ENCODE measurements at places on chromosomes 4 and X. TPM values are rescaled to one million over a fixed set of nuclear protein-coding genes. Genes with fewer than 3 reads are reported as not detected.

DNA sequence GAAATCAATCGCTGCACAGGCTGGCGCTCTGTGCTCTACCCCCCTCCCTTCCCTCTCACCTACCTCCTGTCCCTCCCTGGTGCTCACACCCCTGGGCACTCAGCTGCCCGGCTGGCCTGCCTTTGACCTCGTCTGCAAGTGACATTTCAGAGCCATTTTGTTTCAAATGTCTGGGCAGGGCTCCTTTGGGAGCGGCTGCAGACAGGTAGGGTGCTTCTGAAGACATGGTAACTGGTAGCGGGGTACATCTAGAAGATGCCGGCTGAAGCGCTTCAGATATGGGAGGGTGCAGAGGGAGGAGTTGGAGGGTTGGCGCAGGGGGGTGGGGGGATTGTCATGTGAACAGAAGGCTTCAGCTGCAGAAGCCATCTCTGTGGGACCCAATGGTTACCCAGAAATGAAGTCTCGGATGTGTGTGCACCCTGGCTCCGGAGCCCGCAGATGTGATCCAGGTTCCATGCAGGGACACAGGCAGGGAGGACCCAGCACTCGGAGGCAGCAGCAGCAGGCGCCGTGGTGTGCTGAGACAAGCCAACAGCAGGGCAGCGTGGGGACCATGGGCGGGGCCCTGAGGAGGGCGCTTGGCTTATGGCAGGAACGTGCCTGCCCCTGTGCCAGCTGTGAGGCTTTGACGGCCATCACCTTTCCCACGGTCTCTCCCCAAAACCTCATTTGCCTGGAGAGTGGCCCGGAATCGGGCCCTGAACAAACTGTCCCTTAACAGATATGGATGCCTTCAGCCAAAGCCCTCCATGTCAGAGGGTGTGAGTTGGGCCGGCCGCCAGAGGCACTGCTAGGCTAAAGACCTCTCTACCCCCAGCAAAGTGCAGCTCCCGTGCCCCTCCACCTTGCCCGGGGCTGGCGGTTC is 7.6 kb upstream of the DUSP9 start:
- 0 out of 2 replicates have a peak, but pooled peaks cover 3% of the 10 kb centered on the region for H3K4me1 ChIP-seq
- DNase-seq = no peak
- H3K27me3 ChIP-seq = no peaks in the 10 kb centered on the region
- no peaks in the 10 kb centered on the region for H3K36me3 ChIP-seq
- no peak overlapping the region for H3K27ac ChIP-seq
- no peak overlapping the region for H3K4me3 ChIP-seq

The FRMPD4 gene
- total RNA-seq = not detected

DNA sequence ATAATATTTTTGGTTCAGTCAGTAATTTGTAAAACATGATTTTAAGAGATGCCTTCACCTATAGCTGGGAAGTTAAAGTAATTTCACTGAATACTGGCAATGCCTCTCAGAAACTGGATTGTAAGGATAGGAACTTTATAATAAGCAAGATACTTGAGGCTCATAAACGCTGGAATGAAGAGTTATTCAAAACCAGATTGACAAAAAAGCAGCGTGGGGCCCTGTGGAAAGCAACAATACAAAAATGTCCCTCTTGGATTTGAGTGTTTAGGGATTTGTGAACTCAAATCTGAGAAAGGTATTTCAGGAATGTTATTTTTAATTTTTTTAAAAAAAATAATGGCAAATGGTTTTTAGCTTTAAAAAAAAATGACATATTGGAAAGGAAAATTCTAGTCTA is 94.6 kb downstream of the ANK2 start:
- H3K27ac ChIP-seq = no peak overlapping the region
- no peak for DNase-seq
- H3K27me3 ChIP-seq = no peaks in the 10 kb centered on the region
- H3K4me3 ChIP-seq = no peak overlapping the region
- H3K4me1 ChIP-seq = peaks cover 24% of the 10 kb centered on the region
- no peaks in the 10 kb centered on the region for H3K36me3 ChIP-seq

The TLR3 gene
- total RNA-seq = 1.3 TPM

- DNase-seq = no peak
- no peaks in the 10 kb centered on the region for H3K4me1 ChIP-seq
- no peaks in the 10 kb centered on the region for H3K27me3 ChIP-seq
- H3K36me3 ChIP-seq = no peaks in the 10 kb centered on the region
- no peak overlapping the region for H3K4me3 ChIP-seq
- H3K27ac ChIP-seq = no peak overlapping the region
These were observed 85.1 kb upstream of the AP1S2 start for GRCh38 chrX:15939737-15940136.

- H3K36me3 ChIP-seq = no peaks in the 10 kb centered on the region
- H3K27me3 ChIP-seq = no peaks in the 10 kb centered on the region
These were observed 90.7 kb downstream of the GRIA3 start for GRCh38 chrX:123274796-123275195.

The RNF150 gene
- 0.07 TPM for total RNA-seq

The FGA gene
- 3.9 TPM for total RNA-seq

DNA sequence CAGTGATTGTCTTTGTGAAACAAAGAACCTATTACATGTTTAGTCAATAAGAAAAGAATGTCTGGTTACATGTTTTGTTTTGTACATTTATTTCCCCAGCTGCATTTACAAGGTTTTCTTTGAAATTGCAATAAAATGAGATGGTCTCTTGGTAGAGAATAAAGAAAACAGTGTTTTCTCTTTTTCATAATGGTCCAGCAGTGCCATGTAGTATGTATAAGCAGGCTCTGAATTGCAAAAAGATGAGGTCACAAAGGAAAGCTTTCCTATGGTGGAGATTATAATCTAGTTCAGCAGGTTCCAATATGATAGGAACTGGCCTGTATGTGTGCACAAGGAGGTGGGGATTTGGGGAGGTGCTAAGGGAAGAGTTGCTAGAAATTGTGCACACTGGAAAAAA is 1417.3 kb downstream of the STIM2 start:
- no peak overlapping the region for H3K4me3 ChIP-seq
- no peaks in the 10 kb centered on the region for H3K27me3 ChIP-seq
- no peak for DNase-seq
- H3K36me3 ChIP-seq = no peaks in the 10 kb centered on the region

GRCh38 chr4:101417046-101417445 is 69.7 kb upstream of the PPP3CA start:
- no peaks in the 10 kb centered on the region for H3K4me1 ChIP-seq
- H3K27me3 ChIP-seq = no peaks in the 10 kb centered on the region
- DNase-seq = no peak
- H3K27ac ChIP-seq = no peak overlapping the region

The FAM47A gene
- total RNA-seq = not detected

The CCDC149 gene
- total RNA-seq = 5.3 TPM

The SH3D19 gene
- total RNA-seq = 37.5 TPM

- no peak for DNase-seq
- H3K36me3 ChIP-seq = peaks cover 7% of the 10 kb centered on the region
- peaks cover 45% of the 10 kb centered on the region for H3K4me1 ChIP-seq
These were observed 29.0 kb downstream of the NOP14 start for GRCh38 chr4:2934077-2934812.

The ZNF185 gene
- 15.8 TPM for total RNA-seq

- H3K36me3 ChIP-seq = no peaks in the 10 kb centered on the region
- H3K27ac ChIP-seq = no peak overlapping the region
- no peaks in the 10 kb centered on the region for H3K4me1 ChIP-seq
- H3K27me3 ChIP-seq = no peaks in the 10 kb centered on the region
- no peak for DNase-seq
These were observed 1501.5 kb downstream of the STIM2 start for GRCh38 chr4:28362169-28362568.

The WDR17 gene
- 0.20 TPM for total RNA-seq

DNA sequence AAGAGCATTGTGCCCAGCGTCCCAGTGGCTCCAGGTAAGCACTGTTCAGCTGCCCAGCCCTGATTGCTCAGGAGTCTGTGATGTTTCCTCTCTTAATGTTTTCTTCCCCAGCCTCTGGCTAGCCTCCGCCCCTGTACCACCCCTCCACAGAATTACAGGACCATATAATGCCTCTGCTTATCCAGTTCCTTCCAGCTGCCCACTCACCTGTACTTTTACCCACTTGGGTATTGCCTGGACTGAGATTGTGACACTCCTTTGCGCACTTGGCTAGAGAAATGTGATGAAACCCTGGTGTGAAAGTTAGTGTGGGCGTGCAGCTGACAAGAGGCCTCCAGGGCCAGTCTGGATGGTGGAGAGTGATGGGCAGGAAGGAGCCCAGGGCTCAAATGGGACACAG is at the start of gene AWAT2:
AWAT2 (minus strand) TSS at position 14 of the 400 bp plus-strand sequence; CDS start at position 8, 6 bp downstream.
- H3K4me1 ChIP-seq = no peaks in the 10 kb centered on the region
- H3K36me3 ChIP-seq = no peaks in the 10 kb centered on the region
- no peak within 1 kb of the TSS for H3K4me3 ChIP-seq
- DNase-seq = no peak

- H3K4me1 ChIP-seq = no peaks in the 10 kb centered on the region
- no peak overlapping the region for H3K4me3 ChIP-seq
- no peaks in the 10 kb centered on the region for H3K27me3 ChIP-seq
- H3K27ac ChIP-seq = no peak overlapping the region
- DNase-seq = no peak
These were observed 718.9 kb downstream of the ADGRL3 start for GRCh38 chr4:61918987-61919386.

DNA sequence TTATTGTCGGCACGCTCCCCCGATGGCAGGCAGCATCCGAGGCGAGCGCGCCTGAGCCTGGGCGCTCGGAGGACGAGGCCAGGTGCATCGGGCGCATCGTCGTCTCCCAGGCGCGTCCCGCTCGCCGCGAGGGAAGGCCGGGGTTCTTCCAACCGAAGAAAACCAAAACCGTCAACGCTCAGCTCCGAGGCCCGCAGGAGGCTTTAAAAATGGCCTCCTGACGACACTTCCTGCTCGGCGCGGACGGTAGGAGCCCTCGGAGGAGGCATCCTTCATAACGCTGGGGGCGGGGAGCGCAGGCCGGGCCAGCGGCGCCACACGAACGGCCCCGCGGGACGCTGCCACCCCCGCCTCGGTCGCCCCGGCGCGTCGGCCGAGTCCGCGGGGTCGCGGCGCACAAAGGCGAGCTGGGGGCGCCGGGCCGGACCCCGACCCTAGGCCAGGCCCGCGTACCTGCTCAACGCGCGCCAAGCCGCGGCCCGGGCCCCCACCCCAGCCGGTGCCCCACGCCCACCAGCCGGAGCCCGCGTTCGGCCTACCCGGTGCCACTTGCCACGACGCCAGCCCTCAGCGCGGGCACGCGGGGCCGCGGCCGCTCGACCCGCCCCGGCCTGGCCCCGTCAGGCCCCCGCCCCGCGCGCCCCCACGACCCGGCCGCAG is 501 bp downstream of the ZNF518B start:
- DNase-seq = peak; percentile 19
- peaks cover 29% of the 10 kb centered on the region for H3K36me3 ChIP-seq
- H3K4me3 ChIP-seq = peak overlapping the region; percentile 75
- peak overlapping the region; percentile 77 for H3K27ac ChIP-seq
- peaks cover 5% of the 10 kb centered on the region for H3K4me1 ChIP-seq

- no peak overlapping the region for H3K4me3 ChIP-seq
- no peak for DNase-seq
- H3K27me3 ChIP-seq = no peaks in the 10 kb centered on the region
- no peaks in the 10 kb centered on the region for H3K4me1 ChIP-seq
These were observed 1583.1 kb upstream of the PCDH10 start for GRCh38 chr4:131566026-131566425.

The MAGEE2 gene
- not detected for total RNA-seq

The FGF13 gene
- 0.02 TPM for total RNA-seq

GRCh38 chr4:107843391-107843790 is 18.7 kb downstream of the SGMS2 start:
- no peak overlapping the region for H3K27ac ChIP-seq
- H3K27me3 ChIP-seq = no peaks in the 10 kb centered on the region
- H3K36me3 ChIP-seq = no peaks in the 10 kb centered on the region
- no peak overlapping the region for H3K4me3 ChIP-seq

- no peaks in the 10 kb centered on the region for H3K4me1 ChIP-seq
- H3K36me3 ChIP-seq = no peaks in the 10 kb centered on the region
These were observed 394.1 kb downstream of the GALNTL6 start for GRCh38 chr4:172207258-172207657.

DNA sequence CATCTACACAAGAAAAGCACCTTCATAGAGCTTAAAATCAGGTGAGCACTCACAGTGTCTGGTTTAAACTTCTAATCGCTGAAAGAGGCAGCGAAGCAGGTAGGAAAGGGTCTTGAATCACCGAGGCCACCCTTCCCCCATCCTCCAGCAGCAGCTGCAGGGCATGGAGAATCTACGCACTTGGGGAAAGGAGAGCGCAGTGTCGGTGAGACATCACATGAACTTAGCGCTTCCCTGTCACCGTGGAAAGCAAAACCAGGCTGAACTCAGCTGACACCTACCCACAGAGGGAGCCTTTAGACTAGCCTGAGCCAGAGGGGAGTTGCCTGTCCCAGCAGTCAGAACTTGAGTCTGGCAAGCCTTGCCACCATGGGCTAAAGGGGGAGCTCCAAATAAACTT is 197.2 kb upstream of the ZFP42 start:
- H3K36me3 ChIP-seq = no peaks in the 10 kb centered on the region
- DNase-seq = no peak
- no peak overlapping the region for H3K27ac ChIP-seq
- H3K27me3 ChIP-seq = no peaks in the 10 kb centered on the region

The KIT gene
- not detected for total RNA-seq

The MID1 gene
- total RNA-seq = 48.8 TPM

DNA sequence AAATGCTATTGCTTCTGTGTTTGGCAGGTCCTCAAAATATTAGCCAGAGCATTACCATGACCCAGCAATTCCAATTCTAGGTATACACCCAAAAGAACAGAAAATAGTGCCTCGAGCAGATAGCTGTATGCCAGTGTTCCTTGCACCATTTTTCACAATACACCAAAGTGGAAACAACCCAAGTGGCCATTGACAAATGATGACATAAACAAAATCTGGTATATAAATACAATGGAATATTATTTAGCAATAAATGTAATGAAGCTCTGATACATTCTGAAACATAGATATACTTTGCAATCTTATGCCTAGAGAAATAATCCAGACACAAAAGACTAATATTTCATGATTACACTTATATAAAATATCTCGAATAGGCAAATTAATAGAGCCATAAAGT is 451.8 kb upstream of the PCDH7 start:
- H3K36me3 ChIP-seq = no peaks in the 10 kb centered on the region
- H3K27ac ChIP-seq = no peak overlapping the region
- no peaks in the 10 kb centered on the region for H3K4me1 ChIP-seq
- no peak overlapping the region for H3K4me3 ChIP-seq
- H3K27me3 ChIP-seq = no peaks in the 10 kb centered on the region

The FGD1 gene
- 5.8 TPM for total RNA-seq

The NAA11 gene
- total RNA-seq = not detected

The EDA2R gene
- total RNA-seq = not detected

DNA sequence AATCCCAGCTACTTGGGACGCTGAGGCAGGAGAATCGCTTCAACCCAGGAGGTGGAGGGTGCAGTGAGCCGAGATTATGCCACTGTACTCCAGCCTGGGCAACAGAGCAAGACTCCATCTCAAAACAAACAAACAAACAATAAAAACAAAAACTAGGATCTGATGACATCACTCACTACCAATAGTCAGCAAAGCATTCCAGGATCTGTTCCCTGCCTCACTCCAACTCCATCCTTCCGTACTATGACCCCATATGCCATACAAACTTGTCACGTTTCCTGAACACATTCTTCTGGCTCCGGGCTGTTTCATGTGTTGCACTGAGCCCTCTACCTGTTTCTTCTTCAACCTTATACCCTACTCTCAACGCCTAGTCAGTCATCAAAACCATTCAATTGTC is 47.3 kb downstream of the RBM47 start:
- H3K4me1 ChIP-seq = peaks cover 4% of the 10 kb centered on the region
- H3K27ac ChIP-seq = no peak overlapping the region
- H3K36me3 ChIP-seq = no peaks in the 10 kb centered on the region
- DNase-seq = no peak
- H3K27me3 ChIP-seq = no peaks in the 10 kb centered on the region
- no peak overlapping the region for H3K4me3 ChIP-seq

GRCh38 chrX:133191739-133192039 is 26.5 kb downstream of the TFDP3 start:
- no peak overlapping the region for H3K4me3 ChIP-seq
- H3K27me3 ChIP-seq = no peaks in the 10 kb centered on the region
- H3K27ac ChIP-seq = no peak overlapping the region
- peak; percentile 15 for DNase-seq
- H3K4me1 ChIP-seq = peaks cover 2% of the 10 kb centered on the region

The TLR2 gene
- total RNA-seq = 0.12 TPM

The XAGE1B gene
- total RNA-seq = not detected
